NCI-H446 (cell line): ENCODE measurements at places on chromosomes 6 and 20.

- no peak for DNase-seq
Measured at GRCh38 chr6:54878718-54879117, 32.1 kb downstream of the FAM83B start.

DNA sequence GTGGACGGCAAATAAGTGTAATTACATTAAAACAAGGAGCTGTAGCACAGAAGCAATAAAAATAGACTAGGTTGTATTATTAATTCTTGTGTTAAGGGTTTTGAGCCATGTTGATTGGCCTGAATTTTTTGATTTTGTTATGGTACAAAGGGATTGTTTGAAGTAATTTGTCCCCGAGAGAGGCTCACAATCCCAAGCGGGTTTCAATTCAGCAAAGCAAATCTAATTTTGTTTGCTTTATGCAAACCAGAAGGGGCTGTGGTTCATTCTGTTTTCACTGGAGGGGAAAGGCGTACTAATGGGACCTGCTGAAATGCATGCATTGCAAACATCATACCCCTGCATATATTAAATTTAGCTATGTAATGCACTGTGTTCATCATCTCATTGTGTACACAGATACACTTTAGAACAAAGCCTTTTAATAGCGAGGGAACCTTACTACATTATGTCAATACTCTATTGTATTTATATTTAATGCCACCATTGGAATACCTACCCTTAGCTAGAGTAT lies 379.5 kb upstream of the POU3F2 start:
- DNase-seq: no peak

DNA sequence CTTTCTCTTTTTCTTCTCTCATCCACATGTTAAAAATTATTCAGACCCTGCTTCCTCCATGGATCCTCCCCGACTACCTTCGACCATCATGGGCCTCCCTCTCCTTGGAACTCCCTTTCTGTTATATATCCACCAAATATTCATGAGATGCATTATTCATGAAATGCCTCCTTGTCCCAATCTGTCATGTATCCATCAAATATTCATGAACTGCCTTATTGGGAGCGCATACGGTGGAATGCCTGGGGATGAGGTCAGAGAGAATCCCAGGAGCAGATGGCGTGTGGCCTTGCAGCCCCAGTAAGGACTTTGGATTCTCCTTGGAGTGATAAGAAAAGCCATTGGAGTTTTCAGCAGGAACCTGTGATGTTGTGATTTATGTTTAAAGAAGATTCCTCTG lies 97.0 kb downstream of the NRN1 start:
- DNase-seq: peak; percentile 19

DNA sequence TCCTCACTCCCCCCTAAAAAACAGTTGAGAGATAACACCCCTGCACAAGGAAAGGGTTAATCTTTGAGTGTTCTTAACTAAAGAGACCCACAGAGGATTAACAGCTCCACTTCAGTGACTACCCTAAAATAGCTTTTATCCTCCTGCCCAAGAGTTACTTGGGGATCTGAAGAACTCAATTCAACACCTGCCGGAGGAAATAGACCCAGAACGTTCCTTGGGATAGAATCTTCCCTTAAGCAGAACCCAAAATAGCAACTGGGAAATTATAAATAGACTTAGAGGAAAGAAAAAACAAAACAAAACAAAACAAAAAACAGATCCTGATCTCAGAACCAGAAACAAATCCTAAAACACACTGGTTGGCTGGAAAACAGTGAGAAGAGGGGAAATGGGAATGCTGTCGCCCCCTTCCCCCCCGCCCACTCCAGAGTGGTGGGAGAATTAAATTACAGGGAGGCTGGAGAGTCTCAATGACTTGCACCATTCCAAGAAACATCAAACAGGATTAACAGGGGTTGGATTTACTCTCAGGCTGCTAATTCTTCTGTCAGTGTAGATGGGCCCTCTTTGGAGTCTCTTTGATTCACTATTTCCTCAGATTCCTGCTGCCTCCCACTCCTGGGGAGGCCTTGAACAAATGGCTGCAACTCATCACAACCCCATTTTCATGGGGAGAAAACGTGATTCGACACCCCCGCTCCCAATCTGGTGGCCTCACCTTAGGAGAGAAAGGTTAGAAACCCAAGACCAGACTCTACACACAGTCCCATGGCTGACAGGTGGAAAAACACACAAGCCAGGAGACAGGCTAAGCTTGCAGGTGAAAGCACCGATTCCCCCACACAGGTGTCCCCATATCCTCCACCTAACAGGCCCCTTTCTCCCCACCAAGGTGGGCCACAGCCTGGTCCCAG lies 1.4 kb downstream of the PLAGL2 start:
- no peak for DNase-seq

DNA sequence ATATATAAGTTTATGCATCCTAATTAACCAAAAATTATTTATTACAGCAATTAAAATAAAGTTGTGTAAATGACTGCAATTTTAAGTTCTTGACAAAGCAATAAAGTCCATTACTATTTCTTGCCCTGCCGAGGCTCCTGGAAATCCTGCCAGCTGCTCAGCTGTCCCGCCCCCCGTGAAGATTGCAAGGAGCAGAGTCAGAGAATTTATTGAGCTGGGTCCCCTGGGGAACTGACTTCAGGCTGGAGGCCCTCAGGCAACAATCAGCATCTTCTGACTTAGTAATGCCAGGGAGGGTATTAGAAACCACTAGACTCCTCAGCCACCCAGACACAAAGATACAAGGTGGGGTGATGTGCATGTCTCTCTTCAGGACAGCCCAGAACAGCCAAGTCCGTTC lies 92.3 kb downstream of the EDN3 start:
- DNase-seq: no peak

- DNase-seq: peak; percentile 4
Measured at GRCh38 chr6:109187399-109188114, 92.2 kb downstream of the CEP57L1 start.

- DNase-seq: no peak
Measured at GRCh38 chr6:7691675-7692452, 34.0 kb upstream of the BMP6 start.

GRCh38 chr6:125236536-125237327 lies 65.0 kb downstream of the HDDC2 start:
- no peak for DNase-seq

DNA sequence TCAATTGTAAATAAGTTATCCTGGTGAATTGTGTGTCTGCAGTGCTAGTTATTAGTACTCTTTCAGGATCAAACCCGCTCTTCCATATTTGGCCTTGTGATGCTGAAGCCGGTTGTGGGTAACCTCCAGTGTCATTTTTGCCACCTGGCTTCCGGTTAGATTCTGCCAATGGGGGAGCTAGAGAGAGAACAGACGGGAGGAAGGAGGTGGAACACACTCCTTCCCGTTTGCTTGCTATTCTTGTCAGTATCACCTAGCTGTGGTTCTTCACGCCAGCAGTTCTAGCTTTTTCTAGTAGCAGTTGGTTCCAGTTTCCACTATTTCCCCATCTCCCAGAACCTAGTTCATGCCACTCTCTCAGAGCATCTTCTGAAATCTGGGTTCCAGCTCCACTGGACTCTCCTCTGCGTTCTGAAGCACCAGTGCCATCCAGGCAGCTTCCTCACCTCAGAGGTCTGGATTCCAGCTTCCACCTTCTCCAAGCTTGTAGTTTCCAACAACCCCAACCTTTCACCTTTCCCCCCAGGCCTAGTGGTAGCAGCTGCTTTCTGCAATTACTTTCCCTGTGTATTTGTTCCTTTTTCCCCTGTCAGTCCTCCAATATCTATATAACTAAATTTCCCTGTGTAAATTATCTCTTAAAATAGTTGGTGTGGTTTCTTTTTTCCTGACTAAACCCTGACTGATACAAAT lies 46.9 kb upstream of the LOC128125822 start:
- DNase-seq: no peak

GRCh38 chr6:6892744-6893583 lies 214.8 kb upstream of the RREB1 start:
- no peak for DNase-seq

- DNase-seq: no peak
Measured at GRCh38 chr6:88641178-88641903, 322.1 kb downstream of the RNGTT start.

- no peak for DNase-seq
Measured at GRCh38 chr6:90123831-90124230, 172.8 kb downstream of the BACH2 start.

DNA sequence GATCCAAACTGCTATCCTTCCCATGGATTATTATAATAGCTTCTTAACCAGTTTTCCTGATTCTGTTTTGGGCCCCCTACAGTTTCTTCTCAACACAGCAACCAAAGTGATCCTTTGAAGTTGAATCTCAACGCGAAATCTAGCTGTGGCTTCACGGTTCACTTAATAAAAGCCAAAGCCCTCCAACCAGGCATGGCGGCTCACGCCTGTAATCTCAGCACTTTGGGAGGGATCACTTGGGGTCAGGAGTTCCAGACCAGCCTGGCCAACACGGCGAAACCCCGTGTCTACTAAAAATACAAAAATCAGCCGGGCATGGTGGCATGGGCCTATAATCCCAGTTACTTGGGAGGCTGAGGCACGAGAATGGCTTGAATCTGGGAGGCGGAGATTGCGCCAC lies 3.3 kb downstream of the RMND1 start:
- DNase-seq: no peak

- no peak for DNase-seq
Measured at GRCh38 chr6:157595768-157596167, 214.8 kb downstream of the ZDHHC14 start.

DNA sequence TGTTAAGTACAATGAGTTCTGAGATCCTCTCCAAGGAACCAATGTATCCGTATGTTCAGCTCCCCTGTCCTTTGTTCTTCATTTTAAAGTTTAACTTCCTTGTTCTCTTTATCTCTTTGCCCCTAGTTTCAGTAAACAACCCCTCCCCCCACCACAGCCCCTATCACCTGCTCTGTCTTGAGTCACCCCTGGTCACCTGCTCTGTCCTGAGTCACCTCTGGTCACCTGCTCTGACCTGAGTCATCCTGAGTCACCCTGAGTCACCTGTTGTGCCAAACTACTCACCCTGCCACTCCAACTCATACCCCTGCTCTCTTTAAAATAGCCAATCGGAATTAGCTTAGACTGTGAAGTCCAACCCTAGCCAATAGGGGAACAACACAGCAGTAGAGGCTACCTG lies 288.7 kb upstream of the CDYL start:
- no peak for DNase-seq

GRCh38 chr6:110814102-110815014 lies 911 bp downstream of the CDK19 start:
- no peak for DNase-seq

DNA sequence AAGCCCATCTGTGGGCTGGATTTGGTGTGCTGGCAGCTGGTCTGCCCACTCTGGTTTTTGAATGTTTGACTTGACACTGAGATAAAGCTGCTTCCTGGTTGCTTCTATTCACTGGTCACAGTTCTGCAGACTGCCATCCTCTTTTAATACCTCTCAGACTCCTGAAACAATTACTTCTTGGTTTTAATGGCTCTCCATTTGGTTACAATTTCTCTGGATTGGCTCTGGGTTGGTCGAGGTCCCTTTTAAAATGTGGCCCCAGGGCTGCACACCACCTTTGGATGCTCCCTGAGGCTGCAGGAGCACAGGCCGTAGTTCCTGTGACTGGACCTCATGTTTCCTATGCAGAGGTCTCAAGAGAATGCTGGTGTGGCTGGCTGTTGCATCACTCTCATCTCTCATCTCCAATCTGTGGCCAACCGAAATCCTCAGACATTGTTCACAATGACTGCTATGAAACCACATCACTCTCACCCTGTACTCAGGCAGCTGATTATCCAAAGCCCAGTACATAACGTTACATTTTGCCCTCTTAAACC lies 98.5 kb downstream of the INSM1 start:
- no peak for DNase-seq

- no peak for DNase-seq
Measured at GRCh38 chr6:142341855-142342330, 40.1 kb downstream of the ADGRG6 start.

DNA sequence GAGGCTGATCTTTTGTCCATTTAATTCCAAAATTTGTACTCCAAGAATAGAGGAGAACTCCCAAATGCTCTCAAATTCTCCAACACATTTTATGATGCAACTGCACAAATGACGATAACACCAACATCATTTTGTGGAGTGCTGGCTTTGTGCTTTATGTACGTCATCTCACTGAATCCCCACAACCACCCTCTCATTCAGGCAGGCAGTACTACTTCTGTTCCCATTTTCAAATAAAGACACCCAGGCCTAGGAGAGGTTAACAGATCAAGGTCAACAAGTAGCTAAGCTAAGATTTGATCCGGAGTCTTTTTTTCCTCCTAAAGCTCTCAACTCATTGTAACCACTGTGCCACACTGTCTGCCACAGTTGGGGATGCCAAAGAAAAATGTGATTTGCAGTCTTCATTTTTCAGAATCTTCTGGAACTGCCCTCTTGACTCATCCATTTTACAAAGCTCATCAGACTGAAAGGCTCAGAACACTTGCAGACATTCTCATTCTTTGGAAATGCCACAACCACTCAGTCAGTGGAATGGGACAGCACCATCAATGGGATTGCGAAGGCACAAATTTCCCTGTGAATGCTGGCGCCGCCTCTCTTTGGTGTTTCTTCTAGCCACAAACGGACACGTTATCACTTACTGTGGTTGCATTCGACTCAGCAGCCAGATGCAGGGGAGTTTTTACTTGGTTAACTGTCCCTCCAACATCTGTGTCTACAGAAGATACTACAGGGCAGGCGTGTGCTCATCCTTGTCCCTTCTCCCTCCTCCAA lies 184.4 kb downstream of the GJA10 start:
- no peak for DNase-seq

- DNase-seq: no peak
Measured at GRCh38 chr6:38714239-38715015, 684 bp upstream of the DNAH8 start.

DNA sequence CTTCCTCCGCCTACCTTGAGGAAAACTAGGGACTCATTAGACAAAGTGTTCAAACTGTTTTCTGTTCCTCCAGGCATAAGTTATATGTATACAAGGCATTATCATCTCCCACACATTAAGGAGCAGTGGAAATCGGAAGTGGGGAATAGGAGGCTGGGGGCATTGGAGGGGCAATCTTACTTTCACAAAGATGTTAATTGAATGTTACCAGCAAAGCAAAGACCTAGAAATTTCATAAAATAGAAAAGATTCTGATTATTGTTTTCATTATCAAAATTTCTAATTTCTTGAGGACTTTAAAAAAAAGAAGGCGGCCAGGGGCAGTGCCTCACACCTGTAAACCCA lies 501.7 kb upstream of the JARID2 start:
- no peak for DNase-seq

GRCh38 chr6:89611666-89612065 lies 26.9 kb downstream of the LYRM2 start:
- DNase-seq: no peak

DNA sequence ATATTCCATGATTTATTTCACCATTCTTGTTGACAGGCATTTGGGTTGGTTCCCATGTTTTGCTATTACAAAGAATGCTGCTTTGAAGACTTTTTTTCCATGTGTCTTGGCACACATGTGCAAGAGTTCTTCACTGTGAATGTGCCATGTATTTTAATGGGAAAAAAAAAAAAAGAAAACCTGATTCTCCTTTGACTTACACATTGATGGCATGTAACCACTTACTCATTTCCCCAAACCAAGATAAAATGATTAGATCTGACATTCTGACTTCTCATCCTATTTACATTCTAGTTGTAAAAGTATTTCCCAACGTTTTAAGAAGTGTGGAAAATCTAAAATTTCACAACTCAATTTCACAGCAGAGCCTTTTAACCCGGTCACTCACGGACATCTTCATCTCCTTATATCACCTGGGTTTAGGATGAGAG lies 4.4 kb downstream of the CAP2 start:
- DNase-seq: peak; percentile 88
